ENCODE measurements at places on chromosomes 1 and 21.
A peak's percentile ranks its signal among the peaks of the same experiment; 100 is the strongest.

GRCh38 chr1:168864266-168864665, 135.3 kb upstream of the DPT start:
- no peak for DNase-seq

GRCh38 chr21:29914326-29914725, 25.5 kb downstream of the GRIK1 start:
- DNase-seq: no peak

DNA sequence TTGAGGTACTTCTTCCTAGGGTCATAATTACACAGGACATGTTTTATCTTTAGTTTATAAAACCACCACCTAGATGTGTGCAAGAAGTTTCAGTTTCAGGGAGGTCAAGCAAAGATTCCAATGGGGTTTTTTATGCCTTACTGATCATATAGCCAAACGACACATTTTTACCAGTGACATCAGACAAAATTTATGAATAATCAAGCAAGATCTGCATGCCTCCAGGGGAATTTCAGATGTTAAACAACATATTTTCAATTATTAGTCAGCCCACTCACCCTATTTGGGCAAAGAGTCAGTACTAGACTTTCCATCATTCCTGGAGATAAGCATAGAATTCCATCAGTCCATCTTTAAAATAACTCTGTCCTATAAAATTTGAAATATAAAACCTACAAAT, 867.4 kb downstream of the KCNT2 start:
- DNase-seq: no peak

- no peak for DNase-seq
Observed at GRCh38 chr1:220796530-220796929, 9.8 kb downstream of the MTARC1 start.

GRCh38 chr1:165389609-165390008, 33.1 kb upstream of the LMX1A start:
- no peak for DNase-seq

- no peak for DNase-seq
Observed at GRCh38 chr1:59058665-59059439, 238.0 kb upstream of the FGGY start.

DNA sequence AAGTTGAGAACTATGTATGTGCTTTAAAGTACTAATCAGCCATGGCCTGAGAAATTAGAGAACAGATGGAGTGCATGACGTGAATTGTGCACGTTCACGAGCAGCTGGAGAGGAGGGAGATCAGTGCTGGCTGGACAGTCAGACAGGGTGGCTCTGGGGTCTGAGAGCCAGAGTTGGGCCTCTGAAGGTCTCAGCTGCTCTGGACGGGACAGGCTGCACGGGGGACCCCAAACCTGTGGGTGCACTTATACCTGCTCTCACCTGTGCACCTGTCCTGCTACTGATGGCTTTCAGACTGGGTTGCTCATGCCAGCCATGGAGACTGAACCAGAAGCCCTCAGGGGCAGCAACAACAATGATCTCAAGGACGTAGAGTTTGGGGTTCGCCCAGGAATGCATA, 43.5 kb downstream of the UMODL1 start:
- DNase-seq: peak; percentile 25

- no peak for DNase-seq
Observed at GRCh38 chr1:244324176-244324883, 127.4 kb downstream of the ADSS2 start.

GRCh38 chr21:36744560-36745231, 45.8 kb downstream of the SIM2 start:
- no peak for DNase-seq

- DNase-seq: no peak
Observed at GRCh38 chr1:207998691-207999090, 87.8 kb upstream of the CD34 start.

- no peak for DNase-seq
Observed at GRCh38 chr1:234307726-234308125, 65.5 kb upstream of the COA6 start.

GRCh38 chr1:175678471-175678870, 64.9 kb downstream of the TNR start:
- no peak for DNase-seq

DNA sequence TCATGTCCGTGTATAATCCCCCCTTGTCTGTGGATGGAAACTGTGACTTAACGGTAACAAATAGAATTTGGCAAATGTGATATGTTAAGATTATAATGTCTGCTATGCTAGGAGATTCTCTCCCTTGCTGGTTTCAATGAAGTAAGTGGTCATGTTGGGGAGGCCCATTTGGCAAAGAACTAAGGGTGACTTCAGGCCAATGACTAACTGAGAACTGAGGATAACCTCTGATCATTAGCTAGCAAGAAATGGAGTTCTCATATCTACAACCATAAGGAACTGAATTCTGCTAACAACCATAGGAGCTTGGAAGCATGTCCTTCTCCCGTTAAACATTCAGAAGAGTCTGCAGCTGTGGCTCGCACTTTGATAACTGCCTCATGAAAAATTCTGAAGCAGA, 2.3 kb downstream of the IFI44L start:
- DNase-seq: no peak

DNA sequence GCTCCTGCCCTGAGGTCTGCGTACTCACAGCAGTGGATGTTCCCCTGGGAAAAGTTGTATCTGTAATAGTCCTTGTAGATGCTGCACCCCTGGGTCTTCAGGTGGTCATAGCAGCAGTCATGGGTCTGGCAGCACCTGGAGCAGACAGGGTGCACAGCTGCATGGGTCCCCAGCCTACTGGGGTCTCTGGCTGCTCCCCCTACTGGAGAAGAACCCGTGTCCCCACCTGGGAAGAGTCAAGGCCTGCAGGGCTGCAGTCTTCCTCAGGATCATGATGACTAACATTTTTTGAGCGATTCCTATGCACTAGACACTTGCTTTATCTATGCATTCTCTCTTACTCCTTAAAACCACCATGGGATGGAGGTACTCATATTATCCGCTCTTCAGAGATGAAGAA, 3.9 kb downstream of the PLA2G2D start:
- DNase-seq: no peak

DNA sequence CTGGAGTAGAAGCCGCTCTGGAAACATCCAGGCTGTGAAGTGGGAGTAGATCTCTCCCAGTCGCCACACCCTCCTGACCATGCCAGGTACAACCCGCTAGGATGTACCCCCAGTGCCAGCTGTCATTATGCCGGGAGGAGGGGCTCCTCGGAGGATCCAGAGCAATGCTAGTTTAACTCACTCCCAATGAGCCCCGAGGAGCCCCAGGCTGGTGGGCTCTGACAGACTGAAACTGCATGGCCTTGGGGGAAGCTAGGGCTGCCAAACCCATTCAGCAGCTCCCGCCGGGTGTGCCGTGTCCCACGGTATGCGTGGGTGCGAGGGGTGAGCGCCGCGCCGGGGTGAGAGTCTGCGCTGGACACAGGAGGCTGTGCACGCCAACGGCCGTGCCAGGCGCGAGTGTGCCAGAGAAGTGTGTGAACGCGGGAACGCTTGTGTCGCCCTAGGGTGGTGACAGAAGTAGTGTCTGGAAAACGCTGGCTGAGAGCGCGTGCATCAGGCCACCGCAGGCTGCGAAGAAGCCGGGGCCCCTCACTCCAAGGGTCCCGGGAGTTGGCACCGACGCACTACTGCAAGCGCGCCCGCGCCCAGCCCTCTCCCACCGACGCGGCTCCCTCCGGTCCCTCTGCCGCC, 177.1 kb upstream of the EDN2 start:
- DNase-seq: peak; percentile 57

DNA sequence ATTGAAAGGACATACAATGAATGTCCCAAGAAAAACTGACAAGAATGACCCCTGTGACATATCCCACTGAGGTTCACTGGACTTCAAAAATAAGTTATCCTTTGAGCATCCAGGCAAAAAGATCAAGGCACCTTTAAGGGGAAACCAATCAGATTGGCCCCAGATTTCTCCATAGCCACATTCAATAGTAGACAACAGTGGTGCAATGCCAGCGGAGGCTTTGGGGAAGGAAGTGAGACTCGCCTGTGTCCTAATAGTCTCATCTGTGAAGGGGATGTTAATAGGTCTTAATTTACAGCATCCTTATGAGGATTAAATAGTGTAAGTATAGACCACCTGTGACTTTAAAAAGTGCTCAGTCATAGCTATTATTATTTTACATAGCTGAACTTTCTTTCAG, 21.5 kb downstream of the RPL5 start:
- peak; percentile 72 for DNase-seq

GRCh38 chr1:206041640-206042039, 11.3 kb upstream of the RHEX start:
- DNase-seq: no peak

GRCh38 chr1:95431235-95431634, 197.2 kb downstream of the RWDD3 start:
- no peak for DNase-seq

Data from NCI-H524 (cell line).